ENCODE measurements at places on chromosomes 3 and 15.

DNA sequence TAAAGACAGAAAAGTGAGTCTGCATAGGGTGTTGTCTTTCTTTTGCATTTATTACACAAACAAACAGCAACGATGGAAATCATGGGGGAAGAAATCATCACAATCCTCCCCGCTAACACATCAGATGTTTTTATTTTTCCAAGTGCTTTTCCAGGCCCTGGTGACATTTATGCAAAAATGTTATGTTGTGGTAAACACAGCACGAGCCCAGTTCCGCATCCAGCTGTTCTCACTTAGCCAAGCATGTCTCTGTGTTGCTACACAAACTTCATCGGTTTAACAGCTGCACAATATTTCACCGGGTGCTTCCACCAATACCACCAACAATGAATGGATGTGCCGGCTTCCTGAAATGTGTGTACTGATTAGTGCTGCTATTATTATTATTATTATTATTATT, 53.7 kb upstream of the ABHD17C start:
- DNase-seq: no peak

DNA sequence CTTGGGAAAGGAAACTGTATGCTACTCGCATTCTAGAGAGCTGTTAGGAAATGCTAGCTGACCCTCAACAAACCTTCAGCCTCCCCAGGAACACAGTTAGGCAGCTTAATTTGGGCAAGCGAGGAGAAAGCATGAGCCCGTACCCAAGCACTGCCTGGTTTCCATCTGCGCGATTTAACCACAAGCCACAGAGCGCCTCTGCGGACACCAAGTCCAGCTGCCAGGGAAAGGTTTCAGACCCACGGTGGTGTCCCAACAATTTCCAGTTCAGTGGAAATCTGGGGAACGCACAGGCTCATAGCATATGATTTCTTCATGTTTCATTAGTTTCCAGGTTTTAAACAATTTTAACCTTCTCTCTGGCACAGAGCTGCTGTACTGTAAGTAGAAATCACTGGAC, 617.6 kb downstream of the FHIT start:
- no peak for DNase-seq

DNA sequence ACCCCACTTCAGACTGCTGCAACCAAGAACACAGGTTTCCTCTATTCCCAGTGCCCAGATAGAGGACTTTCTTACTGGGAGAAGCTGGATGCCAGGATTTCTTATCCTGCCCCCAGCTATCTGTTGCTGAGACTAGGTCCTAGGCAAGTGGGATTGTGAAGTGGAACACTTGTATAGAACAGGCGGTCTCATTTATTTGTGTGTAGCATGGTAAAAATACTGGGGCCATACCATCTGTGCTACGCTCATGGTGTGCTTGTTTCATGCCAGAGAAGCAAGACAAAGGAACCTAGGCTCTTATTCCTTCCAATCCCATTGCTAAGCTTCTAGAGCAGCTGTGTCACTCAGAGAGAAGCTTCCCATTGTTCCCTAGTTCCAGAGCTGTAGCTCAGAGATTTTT, 191.5 kb upstream of the EPHA6 start:
- DNase-seq: no peak

DNA sequence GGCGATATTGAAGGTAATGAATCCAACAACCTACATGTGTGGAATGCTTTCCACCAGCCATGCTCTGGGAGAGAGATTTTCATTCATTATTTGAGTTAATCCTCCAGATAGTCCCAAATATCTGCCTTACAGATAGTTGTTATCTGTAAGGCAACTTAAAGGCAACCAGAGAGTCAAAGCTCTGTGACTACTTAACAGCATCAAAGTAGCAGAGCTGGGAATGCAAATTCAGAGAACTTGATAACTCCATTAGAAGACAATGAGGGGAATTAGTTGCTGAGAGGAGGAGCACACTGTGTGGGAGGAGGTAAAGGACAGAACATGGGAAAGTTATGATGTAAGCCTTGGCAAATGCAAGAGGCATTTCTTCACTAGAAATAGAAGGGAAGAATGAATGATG, 10.5 kb upstream of the CRBN start:
- no peak for DNase-seq

GRCh38 chr3:29823233-29823632, 542.4 kb downstream of the RBMS3 start:
- no peak for DNase-seq

- no peak for DNase-seq
Observed at GRCh38 chr15:69782809-69783208, 314.9 kb downstream of the TLE3 start.

- no peak for DNase-seq
Observed at GRCh38 chr15:89205991-89206585, 15.3 kb downstream of the RLBP1 start.

GRCh38 chr3:146115619-146116018, 45.4 kb downstream of the PLOD2 start:
- DNase-seq: no peak

DNA sequence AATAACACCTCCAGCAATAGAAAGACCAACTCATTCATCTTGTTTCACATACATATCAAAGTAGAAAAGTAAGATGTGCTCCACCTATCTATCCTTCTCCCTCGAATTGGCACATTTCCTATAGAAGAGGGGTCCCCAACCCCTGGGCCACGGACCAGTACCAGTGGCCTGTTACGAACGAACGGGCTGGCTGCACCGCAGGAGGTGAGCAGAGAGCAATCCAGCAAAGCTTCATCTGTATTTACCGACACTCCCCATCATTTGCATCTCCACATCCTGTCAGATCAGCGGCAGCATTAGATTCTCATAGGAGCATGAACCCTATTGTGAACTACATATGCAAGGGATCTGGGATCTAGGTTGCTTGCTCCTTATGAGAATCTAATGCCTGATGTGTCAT, 95.0 kb upstream of the CGNL1 start:
- DNase-seq: no peak

GRCh38 chr3:195889870-195890295, 18.5 kb downstream of the TNK2 start:
- no peak for DNase-seq

DNA sequence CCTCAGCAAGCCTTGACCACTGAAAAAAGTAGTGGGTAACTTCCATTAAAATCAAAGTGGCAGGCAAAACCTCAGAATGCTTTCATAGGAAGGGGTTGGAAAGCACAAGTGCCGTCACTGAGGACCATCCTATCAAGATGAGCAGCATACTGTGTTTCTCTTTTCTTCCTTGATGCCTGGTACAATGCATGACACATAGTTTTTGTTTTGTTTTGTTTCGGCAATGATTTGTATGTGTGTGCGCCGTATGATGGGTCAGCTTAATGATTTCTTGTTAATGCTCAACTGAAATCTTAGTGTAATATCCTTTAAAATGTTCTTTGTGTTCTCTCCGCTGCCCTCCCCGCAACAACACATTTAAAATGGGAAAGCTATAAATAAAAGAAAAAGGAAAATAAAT, 476.4 kb upstream of the KCNMB2 start:
- no peak for DNase-seq

DNA sequence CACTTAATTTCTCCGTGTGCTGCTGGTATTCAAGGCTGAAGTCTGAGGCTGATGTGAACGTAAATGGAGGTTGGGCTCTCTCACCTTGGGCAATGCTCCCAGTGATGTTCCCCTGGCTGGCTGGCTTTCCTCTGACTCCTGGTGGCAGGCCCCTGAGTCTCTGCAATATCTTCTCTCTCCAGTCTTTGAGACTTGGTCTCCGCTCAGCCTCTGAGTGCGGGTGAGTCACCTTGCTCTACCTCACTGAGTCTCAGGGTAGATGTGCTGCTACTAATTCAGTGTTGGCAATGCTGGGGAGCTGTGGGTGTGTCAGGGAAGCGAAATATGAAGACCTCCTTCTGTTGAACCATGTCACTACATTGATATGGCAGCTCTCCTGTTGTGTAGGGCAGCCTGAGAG, 31.3 kb upstream of the TRIM59 start:
- DNase-seq: no peak

DNA sequence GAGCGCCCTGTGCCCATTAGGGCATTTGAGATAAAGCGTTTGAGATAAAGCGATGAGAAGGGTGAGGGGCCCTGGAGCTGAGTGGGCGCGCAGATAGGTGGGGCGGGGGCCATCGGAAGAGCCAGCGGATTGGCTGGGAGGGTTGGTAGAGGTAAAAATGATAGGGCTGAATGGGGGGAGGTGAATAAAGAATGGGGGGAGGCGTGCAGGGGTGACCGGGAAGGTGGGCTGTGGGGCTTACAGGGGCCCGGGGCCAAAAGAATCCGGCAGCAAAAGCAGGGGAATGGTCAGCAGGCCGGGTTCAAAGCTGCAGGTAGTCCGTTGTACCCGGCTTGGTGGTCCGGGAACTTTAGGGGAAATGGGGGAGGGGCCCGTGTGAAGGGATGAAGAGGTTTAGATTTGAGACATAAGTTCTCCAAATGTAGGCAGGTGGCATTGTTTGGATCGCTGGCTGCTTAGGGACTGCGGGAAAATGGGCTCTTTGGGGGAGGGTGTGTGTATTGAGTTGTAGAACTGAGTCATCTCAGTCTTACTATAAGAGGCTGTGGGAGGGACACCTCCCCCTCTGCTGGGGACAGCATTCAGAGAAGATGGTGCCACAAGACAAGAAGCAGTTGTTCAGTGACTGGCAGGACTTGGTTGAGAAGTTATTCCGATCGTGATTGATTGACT, 610 bp downstream of the ARID3B start:
- peak; percentile 76 for DNase-seq

DNA sequence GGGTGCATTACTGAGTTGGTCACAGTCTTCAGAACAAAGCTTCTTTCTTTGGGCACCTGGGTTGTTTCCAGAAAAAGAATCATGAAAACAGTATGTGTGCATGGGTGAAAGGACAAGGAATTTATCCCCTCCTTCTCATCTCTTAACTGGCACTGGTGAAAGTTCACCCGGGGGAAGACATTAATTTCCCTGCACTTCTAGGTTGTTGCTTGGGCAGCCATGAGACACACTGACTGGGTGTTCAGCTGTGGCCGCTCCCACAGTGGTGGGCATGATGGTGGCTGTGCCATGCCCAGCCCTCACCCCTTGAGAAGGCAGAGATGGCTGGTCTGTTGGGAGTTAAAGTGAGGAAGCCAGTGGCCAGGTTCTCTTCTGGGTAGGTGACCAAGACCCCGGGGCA, 16.6 kb upstream of the KY start:
- no peak for DNase-seq

DNA sequence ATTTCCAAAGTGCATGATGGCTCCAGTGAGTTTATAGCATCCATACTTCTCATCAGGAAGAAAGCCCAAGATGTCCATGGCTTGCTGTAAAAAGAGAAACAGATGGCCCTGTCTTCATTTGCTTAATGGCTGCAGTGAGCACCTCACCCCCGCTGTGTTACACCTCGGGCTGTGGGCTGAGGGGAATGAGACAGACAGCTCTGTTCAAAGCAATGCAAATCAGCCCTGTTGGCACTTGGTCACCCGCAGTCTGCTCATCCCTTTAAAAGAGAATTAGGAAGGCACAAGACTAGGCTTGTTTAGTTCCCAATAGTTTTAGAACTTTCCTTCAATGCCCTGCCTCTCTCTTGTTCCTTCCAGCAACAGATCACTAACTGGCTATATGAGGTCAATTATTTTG, 25.2 kb downstream of the MYH15 start:
- no peak for DNase-seq

GRCh38 chr3:138445236-138445635, 10.8 kb downstream of the ESYT3 start:
- no peak for DNase-seq

DNA sequence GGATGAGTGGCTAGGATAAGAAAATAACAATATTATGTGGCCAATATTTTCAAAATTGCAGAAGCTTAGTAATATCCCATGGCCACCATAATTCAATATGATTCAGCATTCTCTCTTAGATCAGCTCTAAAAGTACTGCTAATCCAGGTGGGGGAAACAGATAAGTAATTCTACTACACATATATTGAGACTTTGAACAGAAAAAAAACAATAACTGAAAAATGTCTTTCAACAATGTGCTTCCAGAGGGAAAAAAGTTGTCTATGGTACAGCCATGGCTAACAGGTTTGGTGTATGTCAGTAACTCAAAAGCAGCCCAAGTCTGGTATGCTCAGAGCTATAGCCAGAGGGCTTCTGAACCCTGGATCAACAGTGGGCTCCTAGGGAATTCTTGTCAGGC, 42.4 kb upstream of the PPIB start:
- DNase-seq: no peak

DNA sequence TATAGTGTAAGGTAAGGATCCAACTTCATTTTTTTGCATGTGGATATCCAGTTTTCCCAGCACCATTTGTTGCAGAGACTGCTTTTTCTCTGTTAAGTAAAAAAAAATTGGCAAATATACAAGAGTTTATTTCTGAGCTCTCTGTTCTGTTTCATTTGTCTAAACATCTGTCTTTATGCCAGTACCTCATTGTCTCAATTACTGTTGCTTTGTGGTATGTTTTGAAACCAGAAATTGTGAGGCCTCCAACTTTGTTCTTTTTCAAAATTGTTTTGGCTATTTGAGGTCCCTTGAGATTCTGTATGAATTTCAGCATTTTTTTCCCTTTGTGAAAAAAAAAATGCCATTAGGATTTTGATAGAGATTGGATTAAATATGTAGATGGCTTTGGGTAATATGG, 150.5 kb downstream of the MINAR1 start:
- DNase-seq: no peak

GRCh38 chr3:127410137-127410488, 122.3 kb upstream of the PRR20G start:
- no peak for DNase-seq
